ENCODE measurements at places on chromosomes 1 and 21.

DNA sequence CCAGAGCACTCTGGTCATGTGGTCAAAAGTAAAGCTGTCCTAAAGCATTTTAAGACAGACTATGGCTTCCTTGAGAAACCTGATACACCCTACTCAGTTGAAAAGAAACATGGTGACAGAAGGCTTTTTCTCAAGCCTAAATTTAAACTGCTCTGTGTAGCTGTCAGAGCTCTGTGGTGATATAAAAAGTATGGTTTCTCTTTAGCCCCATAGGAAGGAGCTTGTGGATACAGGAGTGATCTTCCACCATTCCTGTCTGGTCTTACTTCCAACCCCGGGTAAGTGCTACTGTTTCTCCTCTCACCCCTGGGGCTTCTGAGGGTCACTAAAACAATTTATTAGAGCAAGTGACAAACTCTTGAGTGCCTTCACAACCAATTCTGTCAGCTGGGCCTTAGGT, 8.5 kb downstream of the TP53BP2 start:
- no peak for DNase-seq

GRCh38 chr1:96416111-96416595, 305.4 kb upstream of the PTBP2 start:
- DNase-seq = no peak

DNA sequence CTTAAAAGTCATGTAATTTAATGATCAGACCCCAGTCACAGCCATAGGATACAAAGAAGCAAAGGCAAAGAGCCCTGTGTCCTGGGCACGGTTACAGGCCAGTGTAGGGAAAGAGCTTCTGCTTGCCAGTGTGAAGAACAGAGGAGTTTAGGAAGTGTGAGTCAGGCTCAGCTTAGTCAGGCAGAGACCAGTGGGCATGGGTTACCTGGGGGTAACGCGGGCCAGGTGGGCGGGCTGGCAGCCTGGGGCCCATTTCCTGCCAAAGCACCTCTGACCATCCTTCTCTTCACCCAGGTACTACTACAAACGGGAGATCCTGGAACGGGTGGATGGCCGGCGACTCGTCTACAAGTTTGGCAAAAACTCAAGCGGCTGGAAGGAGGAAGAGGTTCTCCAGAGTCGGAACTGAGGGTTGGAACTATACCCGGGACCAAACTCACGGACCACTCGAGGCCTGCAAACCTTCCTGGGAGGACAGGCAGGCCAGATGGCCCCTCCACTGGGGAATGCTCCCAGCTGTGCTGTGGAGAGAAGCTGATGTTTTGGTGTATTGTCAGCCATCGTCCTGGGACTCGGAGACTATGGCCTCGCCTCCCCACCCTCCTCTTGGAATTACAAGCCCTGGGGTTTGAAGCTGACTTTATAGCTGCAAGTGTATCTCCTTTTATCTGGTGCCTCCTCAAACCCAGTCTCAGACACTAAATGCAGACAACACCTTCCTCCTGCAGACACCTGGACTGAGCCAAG, 4.7 kb downstream of the ELF3 start:
- no peak for DNase-seq

DNA sequence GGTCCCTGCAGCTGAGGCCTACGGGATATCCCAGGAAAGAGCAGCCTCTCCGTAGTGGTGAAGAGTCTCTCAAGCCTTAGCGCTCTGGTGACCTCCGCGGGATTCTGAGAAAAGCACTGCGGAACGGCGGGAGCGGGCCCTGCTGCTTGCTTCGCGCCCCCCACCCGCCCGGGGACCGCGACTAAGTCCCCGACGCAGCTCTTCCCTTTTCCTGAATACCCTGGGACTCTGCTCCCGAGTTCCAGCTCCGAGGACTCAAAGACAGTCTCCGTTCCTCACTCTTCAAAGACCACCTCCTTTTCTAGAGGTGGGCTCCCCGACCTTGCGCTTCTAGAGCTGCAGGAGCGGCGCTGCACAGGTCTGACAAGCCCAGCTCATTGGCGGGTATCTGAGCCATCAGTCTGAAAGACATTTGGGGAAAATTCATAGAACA, 3.6 kb upstream of the PRRX1 start:
- no peak for DNase-seq

DNA sequence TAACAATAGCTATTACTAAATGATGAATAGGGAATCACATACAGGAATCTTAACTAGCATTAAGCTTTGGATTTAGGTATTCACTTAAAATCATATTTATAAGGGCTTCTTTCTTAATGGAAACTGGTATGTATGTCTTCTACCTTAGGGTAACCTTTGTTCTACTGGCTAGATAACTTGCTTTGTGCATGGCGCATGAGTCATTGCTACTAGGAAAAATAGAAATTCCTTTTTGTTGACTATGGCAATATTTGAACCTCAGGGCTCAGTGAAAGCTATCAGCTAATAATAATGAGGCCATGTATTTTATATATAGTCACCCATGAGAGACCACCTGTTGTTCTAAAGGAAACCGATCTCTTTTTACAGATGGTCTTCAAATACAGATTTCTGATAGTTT, 72.5 kb downstream of the RPS6KC1 start:
- no peak for DNase-seq
